Effector CD4-positive, alpha-beta T cell (primary cell): ENCODE measurements at places on chromosomes 11 and 22.

DNA sequence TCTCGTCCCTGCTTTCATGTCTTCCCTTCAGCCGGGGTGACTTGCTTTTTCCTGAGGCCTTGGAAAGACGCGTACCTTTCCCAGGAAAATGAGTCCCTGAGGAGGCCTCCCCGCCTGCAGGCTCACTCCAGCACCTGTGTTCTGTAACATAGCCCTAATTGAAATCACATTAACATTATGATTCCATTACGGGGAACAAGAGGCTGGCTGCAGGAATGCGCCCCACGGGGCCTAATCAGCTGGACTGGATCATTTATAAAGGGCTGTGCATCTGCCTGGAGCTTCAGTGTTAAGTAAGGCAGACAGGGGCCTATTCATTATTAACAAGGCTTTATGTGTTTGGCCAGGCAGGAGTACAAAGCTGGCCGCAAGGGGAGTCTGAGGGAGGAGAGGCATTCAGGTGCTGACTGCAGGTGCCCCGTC is 41.9 kb upstream of the TSPAN18 start:
- DNase-seq, result no peak

GRCh38 chr11:2189938-2190656 is 18.5 kb upstream of the TH start:
- DNase-seq, result no peak

- DNase-seq, result no peak
Measured at GRCh38 chr11:69436041-69436982, 45.2 kb upstream of the LINC01488 start.

GRCh38 chr11:118217575-118217974 is 7.2 kb downstream of the JAML start:
- no peak for DNase-seq

- no peak for DNase-seq
Measured at GRCh38 chr11:12865863-12866595, 143.1 kb upstream of the RASSF10 start.

- DNase-seq, result no peak
Measured at GRCh38 chr11:76783294-76783895, at the start of gene TSKU. Gene TSKU (plus strand): TSS chr11:76783356. CDS start chr11:76795617, 12,261 bp downstream.

- DNase-seq, result no peak
Measured at GRCh38 chr11:125084057-125084416, 20.9 kb downstream of the SLC37A2 start.

DNA sequence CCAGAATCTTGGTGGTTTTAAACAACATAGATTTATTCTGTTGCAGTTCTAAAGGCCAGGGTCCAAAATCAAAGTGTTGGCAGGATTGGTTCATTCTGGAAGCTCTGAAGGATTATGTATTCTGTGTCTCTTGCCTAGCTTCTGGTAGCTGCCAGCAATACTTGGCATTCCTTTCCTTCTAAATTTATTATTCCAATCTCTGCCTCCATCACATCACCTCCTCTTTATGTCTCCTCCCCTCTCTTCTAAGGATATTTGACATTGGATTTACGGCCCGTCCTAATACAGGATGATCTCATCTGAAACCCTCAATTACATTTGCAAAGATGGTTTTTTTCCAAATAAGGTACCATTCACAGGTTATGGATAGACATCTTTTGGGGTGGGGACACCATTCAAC is 186.5 kb downstream of the SBF2 start:
- DNase-seq, result no peak

DNA sequence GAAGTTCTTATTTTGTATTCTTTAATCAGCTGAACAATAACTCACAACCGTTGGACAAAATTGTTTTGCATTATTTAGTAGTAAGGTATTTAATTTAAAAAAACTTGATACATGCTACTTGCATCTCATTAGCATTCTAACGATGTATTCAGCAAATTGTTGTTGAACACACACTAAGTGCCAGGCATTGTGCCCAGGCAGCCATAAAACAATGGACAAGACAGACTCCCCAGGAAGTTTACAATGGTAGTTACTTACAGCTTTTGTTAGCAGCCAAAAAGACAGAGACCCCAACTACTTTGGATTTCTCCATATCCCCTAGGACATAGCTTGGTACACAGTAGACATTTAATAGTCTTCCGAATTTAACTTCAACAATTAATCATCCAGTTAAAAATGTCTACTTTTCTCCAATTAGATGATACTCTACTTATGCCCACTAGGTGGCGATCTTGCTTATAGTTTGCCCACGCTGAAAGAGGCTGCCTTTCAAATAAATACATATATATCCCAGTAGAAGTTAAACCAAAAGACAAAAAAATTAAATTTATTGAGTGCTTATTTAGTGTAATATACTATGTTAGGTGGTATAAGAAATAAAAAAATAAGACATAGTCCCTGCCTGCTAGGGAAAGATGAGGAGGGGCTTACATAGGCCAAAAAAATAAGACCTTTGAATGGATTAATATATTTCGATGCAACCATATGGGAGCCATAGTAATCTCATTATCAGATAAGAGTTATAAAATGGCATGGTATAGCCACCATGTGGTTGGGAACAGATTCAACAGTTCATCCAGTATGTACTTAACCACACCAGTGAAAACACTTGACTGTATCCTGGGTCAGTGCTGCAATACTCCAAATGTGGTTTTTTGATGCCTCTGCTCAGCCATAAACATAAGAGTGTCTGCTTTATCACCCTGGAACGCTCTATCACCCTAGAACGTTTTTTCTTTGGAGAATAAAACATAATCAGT is 2.0 kb upstream of the FJX1 start:
- peak; percentile 16 for DNase-seq

- DNase-seq, result no peak
Measured at GRCh38 chr11:69665669-69666068, 9.5 kb downstream of the LTO1 start.

GRCh38 chr22:23105304-23105703 is 35.0 kb downstream of the GNAZ start:
- no peak for DNase-seq

DNA sequence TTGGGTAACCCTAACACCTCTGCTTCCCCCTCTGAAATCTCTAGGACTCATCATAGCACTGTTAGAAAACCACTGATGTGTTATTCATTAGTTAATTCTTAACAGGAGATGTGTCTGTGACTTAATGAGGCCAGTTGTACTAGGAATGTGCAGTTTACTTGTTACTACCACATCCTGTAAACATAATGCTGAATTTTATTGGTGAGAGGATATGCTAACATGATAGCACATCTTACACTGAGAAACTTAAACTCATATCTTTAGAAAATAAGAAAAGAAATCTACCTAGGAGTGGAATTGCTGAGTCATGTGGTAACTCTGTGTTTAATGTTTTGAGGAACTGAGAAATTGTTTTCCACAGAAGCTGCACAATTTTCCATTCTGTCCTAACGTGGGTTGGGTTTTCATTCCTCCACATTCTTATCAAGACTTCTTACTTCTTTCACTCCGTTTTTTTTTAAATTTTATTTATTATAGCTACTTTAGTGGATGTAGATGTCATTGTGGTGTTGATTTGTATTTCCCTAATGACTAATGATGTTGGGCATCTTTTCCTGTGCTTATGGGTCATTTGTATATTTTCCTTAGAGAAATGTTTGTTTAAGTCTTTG is 33.7 kb downstream of the RNF121 start:
- DNase-seq, result no peak

DNA sequence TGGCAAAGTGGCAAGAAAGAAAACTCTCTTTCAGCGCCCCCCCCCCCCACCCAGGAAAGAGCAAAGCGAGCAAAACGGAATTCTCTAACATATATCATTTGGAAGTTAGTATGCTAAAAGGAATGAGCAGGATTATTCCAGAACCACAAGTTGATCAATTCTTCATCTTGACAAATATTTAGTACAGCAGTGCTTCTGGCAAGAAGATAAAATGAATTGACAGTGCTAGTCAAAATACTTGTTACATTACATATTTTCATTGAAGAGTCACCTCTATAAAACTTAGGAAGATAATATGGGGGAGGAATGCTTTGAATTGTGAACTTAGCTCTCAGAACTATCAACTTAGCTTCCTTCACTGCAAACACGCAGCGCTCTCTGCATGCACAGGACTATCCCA is 377.4 kb downstream of the DYNC2H1 start:
- no peak for DNase-seq

DNA sequence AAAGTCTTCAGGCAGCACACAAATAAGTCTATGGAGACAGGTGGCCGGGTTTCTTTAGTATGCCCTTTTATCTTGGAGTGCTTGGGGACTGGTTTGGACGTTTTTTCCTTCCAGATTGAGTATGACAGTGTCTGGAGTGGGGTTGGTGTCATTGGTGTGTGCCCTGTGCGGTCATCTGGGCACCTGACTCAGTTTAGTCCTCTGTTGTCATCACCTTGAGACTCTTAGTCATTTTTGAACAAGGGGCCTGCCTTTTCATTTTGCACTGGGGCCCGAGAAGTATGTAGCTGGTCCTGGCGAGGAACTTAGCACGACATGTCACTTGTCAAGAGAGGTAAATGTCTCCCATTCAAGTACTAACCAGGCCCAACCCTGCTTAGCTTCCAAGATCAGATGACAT is 27.2 kb upstream of the MYO18B start:
- no peak for DNase-seq

DNA sequence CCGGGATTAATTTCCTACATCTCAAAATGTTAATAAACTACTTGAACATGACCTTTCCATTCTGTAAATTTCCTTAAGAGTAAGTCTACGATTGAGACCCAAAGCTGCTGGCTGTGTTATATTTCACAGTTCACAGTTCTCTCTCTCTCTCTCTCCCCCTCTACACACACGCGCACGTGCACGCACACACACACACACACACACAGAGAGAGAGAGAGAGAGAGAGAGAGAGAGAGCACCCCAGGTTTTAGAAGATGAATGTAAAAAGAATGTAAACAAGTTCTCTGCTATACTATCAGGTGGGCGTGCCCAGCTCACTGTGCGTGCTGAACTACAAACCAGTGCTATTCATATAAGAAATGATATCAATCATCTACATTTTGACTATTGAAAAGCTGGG is 3.3 kb downstream of the BDNF start:
- DNase-seq, result no peak

- DNase-seq, result no peak
Measured at GRCh38 chr11:123519055-123519796, 89.2 kb downstream of the GRAMD1B start.

GRCh38 chr22:44677353-44677840 is 24.6 kb upstream of the PRR5 start:
- DNase-seq, result no peak

GRCh38 chr22:41818011-41818410 is 14.9 kb upstream of the SREBF2 start:
- no peak for DNase-seq

DNA sequence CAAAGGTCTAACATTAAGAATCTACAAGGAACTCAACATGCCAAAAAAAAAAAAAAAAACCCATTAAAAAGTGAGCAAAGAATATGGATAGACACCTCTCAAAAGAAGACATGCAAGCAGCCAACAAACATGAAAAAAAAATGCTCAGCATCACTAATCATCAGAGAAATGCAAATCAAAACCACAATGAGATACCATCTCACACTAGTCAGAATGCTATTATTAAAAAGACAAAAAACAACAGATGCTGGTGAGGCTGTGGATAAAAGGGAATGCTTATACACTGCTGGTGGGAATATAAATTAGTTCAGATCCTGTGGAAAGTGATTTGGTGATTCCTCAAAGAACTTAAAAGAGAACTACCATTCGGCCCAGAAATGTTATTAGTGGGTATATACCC is 257.7 kb upstream of the PLET1 start:
- DNase-seq, result no peak

DNA sequence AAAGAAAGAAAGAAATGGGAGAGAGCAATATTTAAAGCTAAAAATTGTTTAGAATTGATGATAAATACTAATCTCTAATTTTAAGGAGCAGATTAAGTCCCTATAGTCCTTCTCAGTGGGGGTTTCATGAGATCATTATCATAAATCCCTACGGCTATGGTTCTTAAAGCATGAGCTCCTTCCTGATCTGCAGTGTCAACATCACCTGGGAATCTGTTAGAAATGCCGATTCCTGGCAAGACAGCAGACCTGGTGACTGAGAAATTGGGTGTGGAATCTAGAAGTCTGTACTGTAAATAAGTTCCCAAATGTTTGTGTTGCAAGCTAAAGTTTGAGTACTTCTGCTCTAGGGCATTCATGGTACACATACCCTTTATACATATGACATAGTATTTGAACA is 12.6 kb downstream of the HIKESHI start:
- DNase-seq, result no peak

DNA sequence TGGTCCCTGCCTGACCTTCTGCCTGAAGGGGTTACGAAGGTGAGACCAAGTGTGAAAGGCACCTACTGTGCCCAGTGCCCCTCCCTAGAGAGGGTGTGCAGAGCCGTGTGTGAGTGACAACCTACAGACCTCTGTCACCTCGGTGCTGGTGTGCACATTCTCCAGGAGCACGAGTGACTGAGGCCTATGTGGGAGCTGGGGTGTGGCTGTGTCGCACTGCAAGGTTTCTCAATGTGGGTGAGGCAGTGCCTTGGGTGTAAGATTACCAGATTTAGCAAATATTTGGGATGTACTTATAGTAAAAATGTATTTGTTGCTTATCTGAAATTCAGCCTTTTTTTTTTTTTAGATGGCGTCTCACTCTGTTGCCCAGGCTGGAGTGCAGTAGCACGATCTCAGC is 5.6 kb downstream of the STARD10 start:
- DNase-seq, result no peak

- DNase-seq, result no peak
Measured at GRCh38 chr11:86134580-86135318, 65.9 kb upstream of the PICALM start.

GRCh38 chr22:40499209-40499623 is 128.8 kb downstream of the SGSM3 start:
- no peak for DNase-seq

DNA sequence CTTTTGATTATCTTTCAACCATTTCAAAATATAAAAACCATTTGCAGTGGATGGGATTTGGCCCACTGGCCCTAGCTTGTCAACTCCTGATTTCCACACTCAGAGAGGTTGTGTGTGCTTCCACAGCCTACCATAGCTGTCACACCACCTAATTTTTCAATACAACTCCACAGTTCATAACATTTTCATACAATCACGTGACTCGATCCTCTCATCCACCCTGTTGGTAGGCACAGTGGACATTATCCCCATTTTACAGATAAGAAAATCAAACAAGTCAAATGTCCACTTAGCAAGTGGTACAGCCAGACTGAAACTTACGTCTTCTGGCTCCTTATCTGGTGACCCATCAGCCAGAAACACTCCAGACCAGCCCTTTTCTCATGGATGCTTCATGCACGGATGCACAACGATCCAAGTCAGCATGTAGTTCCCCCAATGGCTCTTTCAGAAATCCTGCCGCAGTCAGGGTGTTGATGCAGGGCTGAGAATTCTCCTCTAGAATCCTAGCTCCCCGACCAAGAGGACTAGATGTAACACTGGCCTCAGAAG is 88.0 kb downstream of the ABTB2 start:
- DNase-seq, result no peak

GRCh38 chr11:64144587-64145472 is 21.1 kb downstream of the MACROD1 start:
- DNase-seq, result no peak
